ENCODE measurements at places on chromosomes 13 and 19. TPM values are rescaled to one million over a fixed set of nuclear protein-coding genes. Genes with fewer than 3 reads are reported as not detected.

ZNF208 gene
- polyA plus RNA-seq = 14.7 TPM

ZSWIM9 gene
- polyA plus RNA-seq = 11.4 TPM

- DNase-seq = no peak
Observed at GRCh38 chr13:26179344-26179743, 42.8 kb downstream of the RNF6 start.

LACC1 gene
- 2.6 TPM for polyA plus RNA-seq

DNA sequence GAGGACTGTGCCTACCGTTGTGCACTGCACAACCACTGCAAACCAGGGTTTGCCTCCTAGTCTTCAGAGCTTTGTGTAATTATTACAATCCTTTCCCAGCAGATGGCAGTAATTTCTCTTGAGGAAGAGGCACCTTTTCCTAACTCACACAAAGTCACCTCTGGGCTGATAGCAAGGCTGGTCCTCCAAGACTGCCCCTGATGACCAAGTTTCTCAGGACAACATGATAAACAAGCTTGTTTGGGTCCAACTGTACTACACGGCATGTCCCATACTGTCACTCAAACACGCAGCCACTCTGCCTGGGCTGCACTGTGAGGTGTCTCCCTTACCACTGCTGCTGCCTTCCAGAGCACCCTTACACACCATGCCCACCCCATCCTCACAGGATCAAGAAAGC, 39.3 kb downstream of the RFXAP start:
- DNase-seq = no peak

HS6ST3 gene
- polyA plus RNA-seq = 3.5 TPM

GRCh38 chr19:48959341-48960239, 4.9 kb downstream of the BAX start:
- no peak for DNase-seq

DNA sequence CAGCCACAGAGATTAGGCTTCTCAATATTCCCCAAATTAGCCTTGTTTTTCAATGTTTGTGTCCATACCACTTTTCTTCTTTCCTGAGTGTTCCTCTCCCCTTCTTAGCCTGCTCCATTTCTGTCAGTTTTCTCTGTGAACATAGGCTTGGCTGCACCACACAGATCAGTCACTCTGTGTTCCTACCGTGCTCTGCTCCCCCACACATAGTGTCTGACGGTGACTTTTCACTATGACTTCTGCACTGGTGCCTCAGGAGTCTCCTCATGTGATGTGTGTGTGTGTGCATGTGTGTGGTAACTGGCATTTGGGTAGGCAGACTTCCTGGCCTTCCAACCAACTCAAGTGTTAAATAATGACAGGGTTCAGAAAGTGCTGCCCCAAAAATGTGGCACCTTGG, 47.9 kb upstream of the MYCBP2 start:
- no peak for DNase-seq

DNA sequence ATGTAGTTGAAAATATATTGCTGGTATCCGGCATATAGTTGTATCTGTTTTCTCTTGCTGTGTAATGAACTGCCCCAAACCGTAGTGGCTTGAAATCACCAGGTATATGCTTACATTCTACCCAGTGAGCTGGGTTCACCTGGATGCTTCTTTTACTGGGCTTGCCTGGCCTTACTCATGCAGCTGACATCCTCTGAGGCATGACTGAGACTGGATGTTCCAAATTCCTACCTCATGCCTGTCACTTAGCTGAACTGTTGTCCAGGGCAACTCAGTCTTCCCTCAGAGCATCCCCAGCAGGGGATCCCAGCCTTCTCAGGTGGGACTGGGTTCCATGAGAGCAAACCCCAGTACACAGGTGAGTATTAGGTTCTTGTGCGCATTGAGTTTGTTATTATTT, 66.8 kb downstream of the IFT88 start:
- no peak for DNase-seq
